Dermis lymphatic vessel endothelial cell (primary cell): ENCODE measurements at places on chromosomes 2 and 18. TPM values are rescaled to one million over a fixed set of nuclear protein-coding genes. Genes with fewer than 3 reads are reported as not detected.

MC4R gene
- total RNA-seq = not detected in 2 replicates

GAL3ST2 gene
- not detected in 2 replicates for total RNA-seq

EVX2 gene
- total RNA-seq = not detected in 2 replicates

KCNK3 gene
- under 0.01 TPM in 2 replicates for total RNA-seq

ABCG5 gene
- total RNA-seq = not detected in 2 replicates

CERS6 gene
- total RNA-seq = 40.7 and 51.0 TPM in 2 replicates

STK16 gene
- total RNA-seq = 17.7 and 20.8 TPM in 2 replicates

LYPD6 gene
- total RNA-seq = 13.7 and 34.0 TPM in 2 replicates

MOGAT1 gene
- not detected in 2 replicates for total RNA-seq

PRADC1 gene
- 17.7 and 28.6 TPM in 2 replicates for total RNA-seq

SPP2 gene
- total RNA-seq = not detected in 2 replicates

CYS1 gene
- total RNA-seq = under 0.01 and 0.11 TPM in 2 replicates

VSNL1 gene
- not detected in 2 replicates for total RNA-seq

CHRNG gene
- not detected in 2 replicates for total RNA-seq

PROKR1 gene
- total RNA-seq = not detected in 2 replicates

GLI2 gene
- total RNA-seq = 0.09 and 0.76 TPM in 2 replicates

TMEM182 gene
- total RNA-seq = 0.22 and 1.0 TPM in 2 replicates

GAREM2 gene
- total RNA-seq = 0.17 and 0.22 TPM in 2 replicates

CYRIA gene
- total RNA-seq = 33.6 and 46.8 TPM in 2 replicates

FHL2 gene
- 15.0 and 19.1 TPM in 2 replicates for total RNA-seq

HES6 gene
- 0.77 and 1.7 TPM in 2 replicates for total RNA-seq

KLHL41 gene
- total RNA-seq = under 0.01 and 0.17 TPM in 2 replicates

CABLES1 gene
- 42.6 and 52.2 TPM in 2 replicates for total RNA-seq

CYP26B1 gene
- total RNA-seq = under 0.01 TPM in 1 of 2 replicates, not detected in the other

MARCO gene
- not detected in 2 replicates for total RNA-seq

IL36B gene
- not detected in 2 replicates for total RNA-seq

GKN2 gene
- under 0.01 TPM in 1 of 2 replicates, not detected in the other for total RNA-seq

CD8B2 gene
- not detected in 2 replicates for total RNA-seq

ACVR1C gene
- 0.09 TPM in 1 of 2 replicates, not detected in the other for total RNA-seq

HAAO gene
- total RNA-seq = not detected in 2 replicates

RESP18 gene
- not detected in 2 replicates for total RNA-seq

LRATD1 gene
- total RNA-seq = 0.98 and 3.4 TPM in 2 replicates

CCDC85A gene
- 0.69 and 1.5 TPM in 2 replicates for total RNA-seq

REG1B gene
- total RNA-seq = not detected in 2 replicates

ACOXL gene
- total RNA-seq = not detected in 2 replicates

AMER3 gene
- not detected in 2 replicates for total RNA-seq

PLB1 gene
- 0.33 and 0.43 TPM in 2 replicates for total RNA-seq

UPP2 gene
- not detected in 2 replicates for total RNA-seq

GREB1 gene
- total RNA-seq = 0.11 and 0.26 TPM in 2 replicates

PTPRM gene
- 70.7 and 96.3 TPM in 2 replicates for total RNA-seq

REG3A gene
- not detected in 2 replicates for total RNA-seq

SMAD7 gene
- 6.5 and 10.1 TPM in 2 replicates for total RNA-seq

RAB6C gene
- total RNA-seq = under 0.01 TPM in 1 of 2 replicates, not detected in the other

ATP6V1C2 gene
- under 0.01 TPM in 2 replicates for total RNA-seq

PLA2R1 gene
- total RNA-seq = 22.3 and 30.3 TPM in 2 replicates

KCNIP3 gene
- total RNA-seq = 0.11 and 0.17 TPM in 2 replicates

POU3F3 gene
- not detected in 2 replicates for total RNA-seq

TRIB2 gene
- 63.1 and 83.0 TPM in 2 replicates for total RNA-seq

MLPH gene
- 0.52 and 3.3 TPM in 2 replicates for total RNA-seq

SLC4A5 gene
- 0.09 and 0.11 TPM in 2 replicates for total RNA-seq

OSBPL1A gene
- 15.9 and 19.9 TPM in 2 replicates for total RNA-seq

LIMS3 gene
- 17.3 and 31.3 TPM in 2 replicates for total RNA-seq

DNAJC5G gene
- total RNA-seq = 0.60 and 2.4 TPM in 2 replicates

ASIC4 gene
- not detected in 2 replicates for total RNA-seq

LRP2 gene
- total RNA-seq = under 0.01 TPM in 2 replicates
